SJSA1 (cell line): ENCODE measurements at places on chromosomes 2 and 18. TPM values are rescaled to one million over a fixed set of nuclear protein-coding genes. Genes with fewer than 3 reads are reported as not detected.

GRCh38 chr2:99279969-99280695, 20.9 kb downstream of the LYG1 start:
- no peak for DNase-seq

DNA sequence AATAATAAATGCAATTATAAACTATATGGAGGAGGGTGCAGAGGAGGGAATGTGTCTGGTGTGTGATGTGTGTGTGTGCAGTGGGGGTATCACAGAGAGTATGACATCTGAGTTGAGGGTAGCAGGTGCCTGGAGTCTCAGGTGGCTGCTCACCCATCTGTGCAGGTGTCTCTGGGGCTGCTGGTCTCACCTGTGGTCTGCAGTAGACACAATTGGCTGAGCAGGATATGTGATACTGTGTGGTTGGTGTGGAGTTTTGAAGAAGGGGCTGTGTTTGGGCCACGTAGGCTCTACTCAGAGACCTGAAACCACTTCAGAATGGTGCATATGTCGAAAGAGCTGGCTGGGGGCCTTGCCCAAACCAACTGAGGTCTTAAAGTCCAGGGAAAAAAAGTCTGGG, 17.0 kb downstream of the FABP1 start:
- DNase-seq, result no peak

GAL3ST2 gene
- not detected in 2 replicates for total RNA-seq

DNA sequence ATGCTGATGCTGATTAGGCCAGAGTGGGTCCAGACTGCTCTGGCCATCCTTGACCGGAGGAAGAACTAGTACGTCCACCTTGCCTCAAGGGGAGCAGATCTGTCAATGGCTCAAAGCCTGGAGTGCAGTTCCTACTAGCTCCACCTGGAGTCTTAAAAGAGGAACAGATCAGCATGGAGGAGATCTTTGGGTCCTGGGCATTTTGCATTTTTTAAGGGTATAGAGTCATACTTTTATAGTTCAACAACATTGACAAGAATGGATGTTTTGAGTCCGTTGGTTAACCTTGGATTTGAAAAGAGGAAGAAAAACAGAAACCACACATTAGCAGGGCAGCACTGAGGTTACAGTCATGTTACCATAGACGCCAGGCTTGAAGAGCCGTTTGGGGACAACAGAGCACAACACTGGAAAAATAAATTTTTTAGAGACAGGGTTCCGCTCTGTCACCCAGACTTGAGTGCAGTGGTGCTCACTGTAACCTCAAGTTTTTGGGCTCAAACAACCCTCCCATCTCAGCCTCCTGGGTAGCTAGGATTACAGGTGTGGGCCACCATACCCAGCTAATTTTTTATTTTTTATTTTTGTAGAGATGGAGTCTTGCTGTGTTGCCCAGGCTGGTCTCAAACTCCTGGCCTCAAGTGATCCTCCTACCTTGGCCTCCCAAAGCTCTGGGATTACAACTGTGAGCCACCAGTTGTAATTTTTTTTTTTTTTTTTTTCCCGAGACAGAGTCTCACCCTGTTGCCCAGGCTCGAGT, 78.5 kb downstream of the PRKCE start:
- DNase-seq, result no peak

- DNase-seq, result no peak
These were observed 13.9 kb downstream of the ASB18 start for GRCh38 chr2:236250286-236250685.
